ENCODE measurements at places on chromosomes 2 and 18.

GRCh38 chr18:29928081-29928480 is 1114.5 kb downstream of the DSC3 start:
- DNase-seq: no peak

DNA sequence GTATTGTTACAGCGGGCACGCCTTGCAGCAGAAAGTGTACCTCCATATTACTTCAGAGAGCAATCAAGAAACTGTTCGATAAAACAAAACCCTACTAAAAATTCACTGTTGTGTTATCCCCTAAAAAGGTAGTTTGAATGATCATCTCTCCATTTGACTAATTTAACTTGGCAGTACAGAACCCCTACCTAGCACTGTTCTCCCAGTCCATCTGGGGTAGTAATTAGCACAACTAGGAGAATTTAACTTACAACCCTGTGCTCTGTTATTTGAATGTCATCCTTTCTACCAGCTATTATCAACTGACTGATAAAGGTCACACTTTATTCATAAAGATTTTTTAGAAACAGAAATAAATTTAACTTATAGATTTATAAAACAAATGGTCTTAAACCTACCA is 121.2 kb downstream of the EPB41L3 start:
- DNase-seq: no peak

- DNase-seq: no peak
These were observed 3.8 kb downstream of the ZFAND2B start for GRCh38 chr2:219210196-219210885.

DNA sequence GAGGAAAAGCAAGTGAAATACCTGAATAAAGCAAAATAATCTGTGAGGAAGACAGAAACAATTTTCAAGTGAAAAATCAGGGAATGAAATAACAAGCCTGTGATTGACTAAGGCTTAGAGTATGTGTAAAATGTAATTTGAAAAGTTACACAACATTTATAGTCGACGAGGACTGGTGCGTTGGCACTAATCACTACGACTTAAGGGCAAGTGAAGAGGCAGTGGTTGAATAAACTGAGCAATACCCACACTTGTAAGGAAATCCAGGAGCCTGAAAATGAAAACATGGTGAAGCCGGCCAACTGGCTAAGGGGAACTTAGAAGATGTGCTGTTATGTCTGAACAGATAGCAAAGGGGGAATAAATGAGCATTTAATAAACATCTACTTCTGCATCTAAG is 13.4 kb downstream of the DOK1 start:
- no peak for DNase-seq

- no peak for DNase-seq
These were observed 159.5 kb downstream of the L3MBTL4 start for GRCh38 chr18:6255116-6255705.

GRCh38 chr2:108388045-108388444 is 10.3 kb downstream of the SULT1C4 start:
- DNase-seq: no peak

DNA sequence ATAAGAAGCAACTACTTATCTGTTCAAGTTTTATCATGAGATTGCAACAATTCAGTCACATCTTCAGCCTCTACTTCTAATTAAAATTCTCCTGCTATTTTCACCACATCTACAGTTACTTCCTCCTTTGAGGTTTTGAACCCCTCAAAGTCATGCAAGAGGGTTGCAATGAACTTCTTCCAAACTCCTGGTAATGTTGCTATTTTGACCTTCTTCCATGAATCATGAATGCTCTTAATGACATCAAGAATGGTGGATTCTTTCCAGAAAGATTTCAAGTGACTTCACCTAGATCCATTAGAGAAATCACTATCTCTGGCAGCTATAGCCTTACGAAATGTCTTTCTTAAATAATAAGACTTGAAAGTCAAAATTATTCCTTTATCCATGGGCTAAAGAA is 1052.8 kb upstream of the NRXN1 start:
- no peak for DNase-seq

DNA sequence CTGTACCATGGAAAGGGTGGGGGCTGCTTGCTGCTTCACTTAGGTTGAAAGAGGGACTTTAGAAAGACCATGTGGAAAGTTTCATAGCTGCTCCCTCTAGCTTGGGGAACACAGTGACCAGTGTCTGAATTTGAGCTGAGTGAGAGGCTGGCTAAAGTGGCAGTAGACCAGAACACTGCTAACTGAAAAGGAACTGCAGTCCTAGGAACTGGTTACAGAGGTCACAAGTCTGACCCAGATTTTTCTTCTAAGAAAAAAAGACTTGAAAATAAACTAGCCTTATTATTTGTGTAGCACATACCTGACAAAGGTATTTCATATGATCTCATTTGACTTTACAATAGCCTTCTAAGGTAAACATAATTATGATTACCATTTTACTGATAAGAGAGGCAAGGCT is 153.6 kb downstream of the FSHR start:
- no peak for DNase-seq

DNA sequence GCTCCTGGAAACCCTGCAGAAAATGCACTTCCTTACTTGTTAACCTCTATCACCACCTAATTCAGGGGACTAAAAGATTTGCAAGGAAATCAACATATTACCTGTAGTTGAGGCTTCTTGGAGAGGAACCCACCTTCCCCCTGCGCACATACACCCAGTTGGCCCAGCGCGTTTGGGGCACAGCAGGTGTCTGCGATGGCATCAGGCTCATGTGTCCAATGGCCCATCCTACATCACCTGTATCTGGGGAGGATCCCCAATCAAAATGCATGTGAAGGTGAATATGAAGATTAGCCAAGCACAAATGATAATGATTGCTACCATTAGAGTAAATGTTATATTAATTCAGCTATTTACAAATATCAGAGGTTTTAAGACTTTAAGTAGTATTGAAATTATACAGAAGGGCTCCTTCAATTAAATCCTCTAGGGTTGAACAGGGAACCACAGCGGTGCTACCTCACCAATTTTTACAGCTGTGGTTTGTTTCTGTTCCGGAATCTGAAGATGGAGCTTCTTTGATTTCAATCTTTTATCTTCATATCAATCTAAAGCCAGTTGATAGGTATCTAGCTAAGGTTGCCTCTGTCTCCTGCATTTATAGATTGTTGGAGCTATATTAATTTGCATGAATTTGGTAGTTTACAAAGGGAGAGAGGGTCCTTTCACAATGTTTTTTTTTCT is 486.0 kb downstream of the RNF144A start:
- DNase-seq: no peak

DNA sequence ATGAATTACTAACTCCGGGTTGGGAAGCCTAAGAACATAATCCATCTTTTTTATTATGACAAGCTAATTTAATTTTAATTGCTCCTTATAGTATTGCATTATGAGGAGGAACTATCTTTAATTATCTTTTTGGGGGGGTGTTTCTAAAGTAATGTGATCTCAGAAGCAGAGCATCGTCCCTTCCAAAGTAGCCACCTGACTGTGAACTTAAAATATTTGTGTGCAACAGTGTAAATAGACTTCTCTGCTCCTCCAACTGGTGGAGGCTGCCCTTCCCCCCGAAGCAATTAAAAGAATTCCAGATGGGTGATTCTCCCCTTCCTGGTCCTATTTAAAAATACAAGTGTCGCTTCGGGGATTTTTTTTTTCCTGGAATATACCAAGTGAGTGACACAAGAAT is 55.7 kb downstream of the TCF7L1 start:
- no peak for DNase-seq

DNA sequence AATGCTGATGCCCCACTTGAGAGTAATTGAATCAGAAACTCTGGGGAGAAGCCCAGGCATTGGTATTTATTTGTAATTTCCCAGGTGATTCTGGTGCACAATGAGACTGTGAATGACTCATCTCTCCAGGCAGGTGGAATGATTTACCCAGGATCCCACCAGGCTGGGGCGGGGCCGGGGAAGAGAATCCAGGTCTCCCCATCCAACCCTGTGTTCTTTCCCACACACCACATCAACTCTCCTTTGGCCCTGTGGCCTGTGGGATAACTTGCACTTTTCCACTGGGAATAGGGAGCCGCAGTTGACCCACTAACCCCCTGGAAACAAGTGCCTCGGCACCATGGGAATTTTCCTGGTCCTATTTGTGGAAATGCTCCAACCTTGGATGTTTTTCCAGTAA is 409.8 kb downstream of the ZNF521 start:
- DNase-seq: no peak

GRCh38 chr2:136863874-136864273 is 98.5 kb downstream of the THSD7B start:
- no peak for DNase-seq

GRCh38 chr2:135965756-135966155 is 19.7 kb downstream of the DARS1 start:
- DNase-seq: no peak

DNA sequence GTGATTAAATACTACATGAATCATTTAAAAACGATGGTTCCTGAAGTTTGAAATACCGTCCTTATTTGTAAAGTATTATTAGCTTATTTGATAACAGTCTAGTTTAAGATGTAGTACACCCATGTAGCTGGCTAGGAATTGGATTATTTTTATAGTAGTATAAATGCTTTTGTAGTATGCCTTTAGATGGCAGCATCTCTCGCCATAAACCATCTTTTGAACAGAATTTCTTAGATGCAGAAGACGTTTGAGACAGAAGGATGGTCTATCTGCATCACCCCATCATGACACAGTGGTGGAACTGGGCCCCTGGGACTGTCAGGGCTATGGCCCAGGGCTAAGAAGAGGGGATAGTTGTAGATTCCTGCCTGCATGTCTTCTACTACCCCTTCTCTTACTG is 152.7 kb downstream of the WDSUB1 start:
- no peak for DNase-seq

- DNase-seq: no peak
These were observed 76.2 kb downstream of the CDK15 start for GRCh38 chr2:201882353-201883090.

GRCh38 chr2:1483551-1483950 is 70.3 kb downstream of the TPO start:
- DNase-seq: no peak

DNA sequence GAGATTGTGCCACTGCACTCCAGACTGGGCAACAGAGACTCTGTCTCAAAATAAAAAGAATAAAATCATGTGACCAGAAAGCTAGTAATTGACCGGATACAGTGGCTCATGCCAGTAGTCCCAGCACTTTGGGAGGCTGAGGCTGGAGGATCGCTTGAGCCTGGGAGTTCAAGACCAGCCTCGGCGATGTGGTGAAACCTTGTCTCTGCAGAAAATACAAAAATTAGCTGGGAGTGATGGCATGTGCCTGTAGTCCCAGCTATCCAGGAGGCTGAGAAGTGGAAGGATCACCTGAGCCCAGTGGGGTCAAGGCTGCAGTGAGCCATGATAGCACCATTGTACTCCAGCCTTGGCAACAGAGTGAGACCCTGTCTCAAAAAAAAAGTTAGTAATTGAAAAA is 36.8 kb downstream of the COX7A2L start:
- no peak for DNase-seq

Data from stimulated activated CD8-positive, alpha-beta memory T cell treated with anti-CD3 and anti-CD28 coated beads, Interleukin-2, amount 100 ng/mL, for 48 hours (primary cell).